ENCODE measurements at places on chromosomes 3 and 15.

DNA sequence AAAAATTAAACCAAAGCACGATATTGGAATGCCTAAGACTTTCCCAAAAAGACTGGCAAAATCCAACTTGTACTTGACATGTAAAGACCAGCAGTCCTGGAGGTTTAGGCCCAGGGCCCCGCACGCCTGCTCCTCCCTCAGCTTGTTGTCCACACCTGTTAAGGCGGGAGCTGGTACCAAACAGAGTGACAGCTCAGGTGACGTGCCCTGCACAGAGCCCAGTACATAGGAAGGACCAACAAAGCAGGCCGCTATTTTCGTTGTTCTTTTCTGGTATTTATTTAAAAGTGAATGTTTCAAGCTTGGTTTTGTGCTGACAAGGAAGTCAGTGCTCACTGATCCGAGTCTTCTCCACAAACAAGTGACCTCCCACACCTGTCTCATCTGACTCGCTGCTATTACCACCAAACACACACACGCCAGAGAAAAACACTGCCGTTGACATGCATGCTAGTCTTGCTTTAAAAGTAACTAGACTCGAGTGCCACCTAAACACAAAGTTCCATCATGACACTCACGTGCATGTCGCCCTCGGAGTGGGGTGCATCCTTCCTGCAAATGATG lies 50.2 kb downstream of the HERC2 start:
- DNase-seq, result no peak

- no peak for DNase-seq
These were observed 1.4 kb downstream of the MBNL1 start for GRCh38 chr3:152269831-152270734.

GRCh38 chr3:76266511-76266910 lies 481.2 kb upstream of the ZNF717 start:
- no peak for DNase-seq

DNA sequence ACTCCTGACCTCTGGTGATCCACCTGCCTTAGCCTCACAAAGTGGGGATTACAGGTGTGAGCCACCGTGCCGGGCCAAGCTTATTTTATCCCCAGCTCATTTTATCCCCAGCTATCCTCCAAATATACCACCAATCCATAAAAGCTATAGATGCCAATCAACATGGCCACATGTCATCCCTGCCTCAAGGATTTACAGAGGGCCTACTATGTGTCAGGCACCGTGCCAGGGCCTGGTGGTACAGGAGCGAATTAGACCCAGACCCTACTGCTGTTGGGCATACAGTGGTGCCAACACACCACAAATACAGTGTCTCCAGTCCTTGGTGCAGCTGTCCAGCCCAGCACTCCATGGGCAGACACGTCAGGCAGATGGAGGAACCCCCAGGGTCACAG lies 73.4 kb downstream of the SCN5A start:
- no peak for DNase-seq

- DNase-seq, result no peak
These were observed 6.1 kb upstream of the HHATL start for GRCh38 chr3:42708611-42709151.

- peak; percentile 23 for DNase-seq
These were observed 676 bp downstream of the TCF12 start for GRCh38 chr15:56919031-56919608.

DNA sequence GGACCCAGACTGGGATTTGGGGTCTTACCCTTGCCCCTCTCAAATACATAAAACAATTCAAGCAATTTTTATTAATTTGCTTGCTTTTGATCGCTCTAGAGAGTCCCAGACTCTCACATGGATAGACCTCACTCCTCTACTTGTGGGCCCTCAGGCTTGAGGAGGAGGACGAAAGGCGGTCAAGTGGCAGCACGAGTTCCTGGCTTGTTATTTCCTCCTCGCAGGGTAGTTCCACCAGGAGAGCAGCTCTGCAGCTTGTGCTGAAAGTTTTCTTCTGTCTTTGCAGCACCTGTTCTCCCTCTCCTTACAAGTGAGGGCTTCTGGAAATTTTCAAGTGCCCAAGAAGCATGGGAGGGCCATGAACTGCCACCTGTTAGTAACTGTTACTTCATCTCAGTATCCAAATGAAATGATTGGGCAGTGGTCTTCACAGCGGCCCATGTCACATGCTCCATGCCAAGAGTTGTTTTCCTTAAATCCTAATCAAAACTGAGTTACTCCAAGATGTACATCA lies 22.7 kb downstream of the ABI3BP start:
- DNase-seq, result no peak

- DNase-seq, result no peak
These were observed 490.1 kb upstream of the ZNF385D start for GRCh38 chr3:22241110-22241509.

GRCh38 chr3:138625707-138626365 lies 17.3 kb downstream of the FAIM start:
- DNase-seq, result no peak

DNA sequence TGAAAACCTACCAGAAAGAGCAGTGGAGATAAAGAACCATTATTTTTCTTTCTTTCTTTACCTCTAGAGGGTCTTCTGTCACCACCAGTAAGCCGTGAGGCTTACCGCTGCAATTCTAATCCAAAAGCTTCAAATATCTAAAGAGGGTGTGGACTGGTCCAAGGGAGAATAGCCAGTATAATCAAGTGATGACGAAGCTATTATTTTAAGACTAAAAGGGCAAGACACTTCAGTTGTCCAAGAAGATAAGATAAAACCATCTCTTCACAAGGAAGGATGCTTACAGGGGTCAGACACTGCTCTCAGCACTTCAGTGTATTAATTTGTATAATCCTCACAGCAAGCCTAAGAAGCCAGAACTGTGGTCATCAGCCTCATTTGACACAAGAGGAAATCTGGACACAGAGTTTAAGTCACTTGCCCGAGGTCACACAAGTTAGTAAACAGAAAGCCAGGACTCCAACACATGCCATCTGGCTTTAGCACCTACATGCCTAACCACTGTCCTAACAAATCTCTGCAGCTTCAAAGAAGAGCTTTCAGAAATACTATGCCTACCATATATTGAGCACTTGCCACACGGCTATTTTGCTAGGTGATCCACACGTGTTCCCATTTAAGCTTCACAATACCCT lies 14.6 kb downstream of the HDC start:
- no peak for DNase-seq

DNA sequence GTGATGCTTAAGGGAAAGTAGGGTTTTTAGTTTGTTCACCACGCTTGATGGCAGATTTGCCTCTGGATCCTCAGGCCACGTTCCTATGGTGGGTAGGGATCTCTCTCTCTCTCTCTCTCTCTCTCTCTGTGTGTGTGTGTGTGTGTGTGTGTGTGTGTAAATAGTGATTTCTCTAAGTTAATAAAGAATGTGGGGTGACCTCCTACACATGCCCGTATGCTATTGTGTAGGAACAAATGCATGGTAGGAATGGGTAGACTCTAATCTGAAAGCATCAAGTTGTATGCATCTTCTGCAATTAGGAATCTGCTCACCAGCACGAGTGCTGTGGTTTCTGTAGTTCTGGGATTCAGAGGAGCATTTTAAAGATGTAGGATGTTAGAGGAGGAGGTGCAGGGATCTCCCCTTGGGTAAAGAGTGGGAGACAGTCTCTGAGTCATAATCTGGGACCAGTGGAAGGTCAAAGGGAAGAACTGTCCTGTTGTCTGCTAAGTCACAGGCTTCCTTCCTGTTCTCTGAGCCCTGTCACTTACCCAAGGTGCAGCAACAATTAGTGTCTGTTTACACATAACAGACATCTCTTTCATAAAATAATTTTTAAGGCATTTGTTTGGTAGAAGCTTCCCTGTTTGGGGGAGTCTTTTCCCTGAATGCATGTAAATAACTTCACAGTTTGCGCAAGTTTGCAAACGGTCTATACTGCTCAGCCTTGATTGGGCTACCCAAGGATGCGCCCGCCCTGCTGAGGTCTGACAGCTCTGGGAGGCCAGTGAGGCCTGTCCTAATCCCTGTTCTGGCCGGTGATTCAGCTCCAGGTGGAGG lies 139.8 kb downstream of the IGF1R start:
- DNase-seq, result no peak

- no peak for DNase-seq
These were observed 101.9 kb upstream of the KCNH8 start for GRCh38 chr3:19046440-19046839.

GRCh38 chr3:153599685-153600084 lies 437.7 kb downstream of the RAP2B start:
- DNase-seq, result no peak

DNA sequence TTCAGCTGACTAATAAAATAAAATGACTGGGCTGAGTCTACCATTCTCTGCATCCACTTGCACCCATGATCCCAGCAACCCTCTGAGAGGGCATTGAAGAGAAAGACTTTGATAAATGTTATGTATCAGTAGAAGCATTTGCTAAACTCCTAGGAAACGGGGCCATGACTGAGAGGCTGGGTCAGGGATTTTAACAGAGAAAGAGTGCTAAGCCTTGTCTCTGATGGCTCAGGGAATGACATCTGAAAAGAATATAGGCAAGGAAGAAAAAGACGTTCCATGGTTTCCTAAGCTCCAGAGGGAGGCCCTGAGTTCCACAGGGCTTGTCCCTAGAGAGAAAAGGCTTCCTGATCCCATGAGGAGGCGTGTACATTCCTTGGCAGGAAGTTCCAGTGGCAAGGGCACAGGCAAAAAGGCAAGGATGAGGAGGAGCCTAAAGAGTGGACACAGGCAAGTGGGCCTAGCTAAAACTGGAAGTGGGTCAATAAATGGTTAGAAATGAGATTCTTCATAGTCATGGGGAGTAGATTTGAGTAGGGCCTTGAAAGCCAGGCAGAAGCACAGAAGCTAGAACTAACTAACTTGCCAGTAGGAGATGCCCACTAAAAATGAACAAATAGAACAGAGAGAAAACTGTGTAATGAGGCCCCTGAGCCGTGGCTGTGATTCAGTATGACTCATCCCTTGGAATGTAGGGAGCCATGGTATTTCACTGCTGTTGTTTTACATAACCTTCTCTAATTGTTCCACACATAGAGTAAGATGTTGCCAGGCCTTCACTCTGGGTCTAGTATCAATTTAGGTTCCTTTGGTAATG lies 44.9 kb upstream of the MANF start:
- no peak for DNase-seq

DNA sequence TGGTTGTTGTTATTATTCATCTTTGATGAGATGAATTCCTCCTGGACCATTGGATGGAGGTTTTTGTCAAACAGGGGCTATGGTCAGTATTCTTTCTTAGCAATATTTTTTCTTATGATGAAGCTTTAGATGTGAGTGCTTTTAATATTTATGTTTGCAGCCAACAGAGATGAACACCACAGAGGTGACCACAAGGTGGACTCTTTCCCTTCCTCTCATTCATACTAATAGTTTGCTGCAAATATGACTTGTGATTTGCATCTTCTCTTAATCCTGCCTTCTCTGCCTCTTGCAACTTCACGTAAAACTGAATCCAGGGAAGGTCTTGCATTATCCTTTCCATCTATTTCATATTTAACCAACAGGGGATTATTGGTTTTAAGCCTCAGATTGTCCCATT lies 473.1 kb upstream of the UBE2E2 start:
- DNase-seq, result no peak

- DNase-seq, result no peak
These were observed 10.6 kb downstream of the LRRC58 start for GRCh38 chr3:120338517-120338916.

- DNase-seq, result no peak
These were observed 85.5 kb downstream of the NCEH1 start for GRCh38 chr3:172625404-172625803.

- DNase-seq, result no peak
These were observed 10.7 kb downstream of the CIB2 start for GRCh38 chr15:78120523-78120922.

All from stimulated activated CD8-positive, alpha-beta memory T cell treated with anti-CD3 and anti-CD28 coated beads, Interleukin-4, amount 100 ng/mL, for 4 hours (primary cell).